ENCODE measurements at places on chromosomes 6 and 20. TPM values are rescaled to one million over a fixed set of nuclear protein-coding genes. Genes with fewer than 3 reads are reported as not detected.

DNA sequence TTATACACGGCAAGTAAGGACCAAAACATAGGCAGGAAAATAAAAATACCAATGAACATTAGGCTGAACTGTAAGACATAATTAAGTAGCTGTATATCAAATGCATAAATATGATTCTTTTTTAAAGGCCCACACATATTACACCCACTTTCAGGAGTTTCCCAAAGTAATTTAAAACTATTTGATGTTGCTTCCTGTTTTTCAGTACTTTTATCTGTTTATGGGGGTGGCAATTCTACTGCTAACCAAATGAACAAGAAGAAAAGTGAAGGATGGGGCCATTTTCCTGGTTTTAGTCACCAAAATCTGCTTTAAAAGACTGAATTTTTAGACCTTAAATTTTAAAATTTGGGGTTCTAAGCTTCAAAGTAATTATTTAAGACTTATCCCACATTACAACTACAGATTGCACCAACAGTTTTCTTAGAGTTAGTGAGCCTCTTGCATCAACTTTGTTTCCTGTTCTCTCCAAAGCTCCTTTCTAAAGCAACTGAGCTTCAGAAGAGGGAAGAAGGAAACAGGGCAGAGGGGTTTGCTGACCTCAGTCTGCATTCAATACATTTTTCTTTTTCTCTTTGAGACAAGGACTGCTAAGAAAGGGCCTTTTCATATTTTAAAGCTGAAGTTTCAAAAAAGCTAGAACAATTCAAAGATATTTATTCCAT lies 191.0 kb downstream of the BACH2 start:
- no peaks in the 10 kb centered on the region for H3K36me3 ChIP-seq
- DNase-seq = no peak
- peaks cover 10% of the 10 kb centered on the region for H3K4me1 ChIP-seq

GRCh38 chr6:54254886-54255285 lies 53.4 kb upstream of the TINAG start:
- no peak overlapping the region for H3K4me3 ChIP-seq
- H3K27ac ChIP-seq = no peak overlapping the region
- H3K36me3 ChIP-seq = no peaks in the 10 kb centered on the region
- no peaks in the 10 kb centered on the region for H3K4me1 ChIP-seq

GRCh38 chr6:146315381-146316174 lies 228.1 kb upstream of the RAB32 start:
- DNase-seq = no peak
- H3K4me1 ChIP-seq = no peaks in the 10 kb centered on the region
- H3K4me3 ChIP-seq = no peak overlapping the region
- no peak overlapping the region for H3K27ac ChIP-seq

The HLA-DRB1 gene
- total RNA-seq = 3.1 TPM

The HEY2 gene
- not detected for total RNA-seq

Measured in PC-9 (cell line).